ENCODE measurements at places on chromosomes 5 and 9. TPM values are rescaled to one million over a fixed set of nuclear protein-coding genes. Genes with fewer than 3 reads are reported as not detected.

Gene FAM169A
- 0.96 TPM for total RNA-seq

Gene PROP1
- total RNA-seq, result not detected

Gene ANKRD31
- total RNA-seq, result 0.79 TPM

Gene SCGB3A2
- total RNA-seq, result not detected

Gene GPR150
- total RNA-seq, result 0.19 TPM

Gene CDKN2B
- 30.4 TPM for total RNA-seq

Gene CDH18
- not detected for total RNA-seq

Gene FBP1
- 98.5 TPM for total RNA-seq

Gene PHF24
- 0.95 TPM for total RNA-seq

Gene PCDHGB1
- 2.2 TPM for total RNA-seq

Gene THOC3
- 18.9 TPM for total RNA-seq

Gene FBXW11
- 44.6 TPM for total RNA-seq

Gene TLE1
- total RNA-seq, result 79.9 TPM

Gene MCTP1
- total RNA-seq, result 27.2 TPM

Gene PDE6A
- total RNA-seq, result not detected

Gene PRRT1B
- not detected for total RNA-seq

Gene IGFBPL1
- total RNA-seq, result not detected

Gene SLC25A2
- 2.0 TPM for total RNA-seq

Gene CCIN
- total RNA-seq, result 2.5 TPM

Gene SLC6A18
- total RNA-seq, result not detected

Gene PCDHGA3
- 2.6 TPM for total RNA-seq

Gene HNRNPA0
- 16.9 TPM for total RNA-seq

Measured in omental fat pad (tissue), 4 donors.